ENCODE measurements at places on chromosomes 1 and 21.

GRCh38 chr1:165473081-165473480, 28.2 kb upstream of the RXRG start:
- no peak for DNase-seq

- DNase-seq = no peak
Measured at GRCh38 chr1:160163615-160164014, 12.2 kb downstream of the ATP1A4 start.

- no peak for DNase-seq
Measured at GRCh38 chr1:9294910-9295636, 2.4 kb downstream of the SPSB1 start.

DNA sequence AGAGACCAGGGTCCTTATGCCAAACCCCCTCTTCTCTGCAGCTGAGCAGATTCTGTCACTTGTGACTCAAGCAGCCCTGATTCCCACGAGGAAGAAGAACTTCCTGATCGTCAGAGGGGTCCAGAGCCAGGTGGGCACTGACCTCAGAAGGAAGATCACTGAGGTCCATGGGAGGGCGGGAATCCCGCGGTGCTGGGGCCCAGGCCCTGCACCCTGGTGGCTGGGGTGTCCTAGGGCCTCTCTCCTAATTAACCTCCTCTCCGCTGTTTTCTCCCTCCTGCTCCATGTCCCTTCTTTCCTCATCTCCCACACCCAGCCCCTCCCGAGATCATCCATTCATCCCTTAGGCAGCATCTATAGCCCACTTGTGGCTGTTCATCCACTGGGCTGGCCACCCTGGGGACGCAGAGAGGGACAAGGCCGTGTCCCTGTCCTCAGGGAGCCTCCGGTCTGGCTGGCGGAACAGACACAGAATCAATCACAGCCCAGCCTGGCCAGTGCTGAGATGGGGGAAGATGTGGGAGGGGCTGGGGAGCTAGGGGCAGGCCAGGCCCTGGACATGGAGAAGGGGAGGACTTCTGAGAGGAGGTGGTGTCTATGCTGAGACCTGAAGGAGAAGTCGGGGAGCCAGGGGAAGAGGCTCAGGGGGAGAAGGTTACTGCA, 638.3 kb downstream of the MATN1 start:
- no peak for DNase-seq

GRCh38 chr1:55965981-55966461, 613.3 kb downstream of the PLPP3 start:
- no peak for DNase-seq

DNA sequence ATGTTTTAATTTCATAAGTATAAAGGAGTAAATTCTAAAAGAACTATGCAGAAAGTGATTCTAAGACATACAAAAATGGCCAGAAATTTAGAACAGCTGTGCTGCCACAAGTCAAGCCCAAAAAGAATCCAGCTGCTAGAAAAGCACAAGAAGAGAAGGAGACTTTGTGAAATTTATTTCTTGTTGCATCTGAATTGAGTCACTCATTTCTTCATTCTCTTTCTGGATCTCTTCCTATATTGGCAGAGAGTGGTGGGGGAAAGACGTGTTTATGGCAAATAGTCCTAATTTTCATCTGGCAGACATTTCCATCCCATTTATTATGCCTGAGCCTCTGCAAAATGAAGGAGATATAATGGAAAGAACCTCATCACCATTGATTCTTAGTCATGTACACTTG, 139.6 kb upstream of the CTTNBP2NL start:
- DNase-seq = no peak

GRCh38 chr1:104132382-104132973, 382.8 kb downstream of the AMY1C start:
- DNase-seq = no peak

GRCh38 chr1:34779962-34780361, 1.1 kb upstream of the GJB3 start:
- DNase-seq = no peak

- DNase-seq = peak; percentile 36
Measured at GRCh38 chr1:24928689-24929397, 1.2 kb downstream of the RUNX3 start.

DNA sequence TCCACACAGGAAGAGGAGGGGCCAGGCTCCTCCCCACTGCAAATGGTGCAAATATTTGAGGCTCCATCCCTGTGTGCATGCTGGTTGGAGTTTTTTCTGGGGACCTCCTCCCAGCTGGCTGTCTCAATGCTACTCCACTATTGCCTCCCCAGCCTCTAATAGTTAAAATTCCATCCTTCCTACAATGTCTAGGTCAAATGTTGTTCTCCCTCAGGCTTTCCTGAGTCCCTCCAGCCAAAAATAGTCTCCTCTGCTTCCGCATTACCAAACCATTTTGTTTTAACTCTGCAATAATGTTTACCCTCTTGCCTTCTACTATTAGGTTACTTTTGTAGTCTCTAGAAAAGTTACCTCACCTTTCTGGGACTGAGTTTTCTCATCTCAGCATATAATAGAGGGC, 29.6 kb upstream of the FMO1 start:
- DNase-seq = no peak

DNA sequence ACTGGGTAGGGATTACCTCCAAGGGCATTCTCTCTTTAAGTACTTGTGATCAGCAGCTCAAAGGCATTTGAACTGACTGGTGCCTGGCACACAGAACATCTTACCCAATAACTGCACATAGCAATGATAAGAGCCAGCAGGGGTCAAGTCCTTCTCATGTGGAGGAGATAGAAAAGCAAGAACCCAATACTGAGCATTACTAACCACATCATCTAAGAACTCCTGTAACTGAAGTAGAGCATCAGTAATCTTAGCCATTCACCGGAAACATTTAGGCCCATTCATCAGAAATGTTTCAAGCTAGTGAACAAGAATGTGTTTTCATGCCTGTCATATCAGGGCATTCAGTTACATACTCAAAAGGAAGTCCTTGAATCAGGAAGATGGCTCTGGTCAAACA, 33.6 kb upstream of the THEM4 start:
- DNase-seq = no peak

DNA sequence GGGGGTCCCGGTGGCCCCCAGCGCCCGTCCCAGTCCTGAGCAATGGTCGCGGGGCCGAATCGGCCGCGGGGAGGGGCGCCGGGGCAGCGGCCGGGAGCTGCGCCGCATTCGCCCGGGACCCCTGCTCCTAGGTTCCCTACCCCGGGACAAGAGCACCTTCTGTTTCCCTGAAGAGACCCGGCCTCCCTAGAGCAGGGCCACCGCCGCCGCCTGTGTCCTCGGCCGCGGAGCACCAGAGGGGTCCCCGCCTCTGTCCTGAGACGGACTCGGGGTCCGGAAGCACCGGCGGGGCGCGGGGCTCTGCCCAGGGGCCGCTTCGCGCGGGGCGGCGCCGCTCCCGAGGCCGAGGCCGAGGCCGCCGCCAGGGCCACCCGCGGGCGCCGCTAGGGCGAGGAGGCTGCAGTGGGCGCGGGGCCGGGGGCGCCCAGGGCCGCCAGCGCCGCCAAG, 157.9 kb downstream of the CASZ1 start:
- DNase-seq = no peak

- DNase-seq = no peak
Measured at GRCh38 chr1:34754964-34755637, at the start of gene GJB5. TSS of gene GJB5 (plus strand) at chr1:34755047. CDS start at chr1:34757331, 2,284 bp downstream.

DNA sequence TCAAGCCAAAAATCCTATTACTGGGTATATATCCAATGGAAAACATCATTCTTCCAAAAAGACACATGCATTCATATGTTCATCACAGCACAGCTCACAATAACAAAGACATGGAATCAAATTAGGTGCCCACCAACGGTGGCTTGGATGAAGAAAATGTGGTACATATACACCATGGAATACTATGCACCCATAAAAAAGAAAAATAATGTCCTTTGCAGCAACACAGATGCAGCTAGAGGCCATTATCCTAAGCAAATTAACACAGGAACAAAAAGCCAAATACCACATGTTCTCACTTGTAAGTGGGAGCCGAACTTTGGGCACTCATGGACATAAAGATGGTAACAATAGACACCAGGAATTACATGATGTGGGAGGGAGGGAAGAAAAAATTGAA, 113.6 kb downstream of the MRPL39 start:
- DNase-seq = no peak

GRCh38 chr1:110393691-110394492, 3.1 kb upstream of the SLC16A4 start:
- no peak for DNase-seq

DNA sequence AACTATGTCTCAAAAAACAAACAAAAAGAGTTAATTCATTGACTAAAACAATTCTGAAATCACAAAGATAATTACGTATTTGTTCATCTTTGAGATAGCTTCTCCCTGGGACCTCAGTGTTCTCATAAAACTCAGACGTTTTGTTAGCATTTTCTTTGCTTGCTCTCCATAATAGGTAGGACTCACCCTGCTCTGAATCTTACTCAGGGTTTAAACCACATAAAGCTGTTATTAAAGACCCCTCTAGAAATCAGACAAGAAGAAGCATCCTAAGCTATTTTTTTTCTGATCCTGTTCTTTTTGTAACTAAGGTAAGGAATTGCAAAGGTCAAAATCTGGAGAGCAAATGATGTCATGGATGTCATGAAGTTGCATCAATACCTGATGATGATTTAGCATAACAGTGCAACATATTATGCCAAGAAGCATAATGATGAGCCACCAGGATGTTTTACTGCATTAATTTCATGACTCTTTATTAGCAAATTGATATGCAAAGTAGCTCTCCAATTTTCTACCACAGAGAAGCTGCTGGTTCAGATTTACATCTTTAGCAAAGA, 2.4 kb downstream of the FBXO42 start:
- no peak for DNase-seq

DNA sequence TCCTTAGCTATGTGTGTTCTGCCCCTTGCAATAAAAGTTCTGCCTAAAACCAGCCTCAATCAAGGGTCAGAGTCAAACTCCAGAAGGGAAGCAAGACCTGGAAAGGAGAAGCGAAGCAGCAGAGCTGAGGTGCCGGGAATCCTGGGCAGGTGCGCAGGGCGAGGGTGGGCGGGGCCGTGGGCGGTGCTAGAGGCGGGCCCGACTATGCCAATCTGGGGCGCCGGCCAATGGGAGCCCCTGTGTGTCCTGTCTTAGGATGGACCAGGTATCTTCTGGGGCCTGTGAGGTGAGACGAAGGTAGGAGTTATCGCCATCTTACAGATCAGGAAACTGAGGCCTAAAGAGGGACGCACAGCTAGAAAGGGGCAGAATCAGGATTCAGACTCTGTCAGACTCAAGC, 120.3 kb downstream of the PTPRU start:
- no peak for DNase-seq

- peak; percentile 12 for DNase-seq
Measured at GRCh38 chr1:93614986-93615581, 66.6 kb downstream of the BCAR3 start.

DNA sequence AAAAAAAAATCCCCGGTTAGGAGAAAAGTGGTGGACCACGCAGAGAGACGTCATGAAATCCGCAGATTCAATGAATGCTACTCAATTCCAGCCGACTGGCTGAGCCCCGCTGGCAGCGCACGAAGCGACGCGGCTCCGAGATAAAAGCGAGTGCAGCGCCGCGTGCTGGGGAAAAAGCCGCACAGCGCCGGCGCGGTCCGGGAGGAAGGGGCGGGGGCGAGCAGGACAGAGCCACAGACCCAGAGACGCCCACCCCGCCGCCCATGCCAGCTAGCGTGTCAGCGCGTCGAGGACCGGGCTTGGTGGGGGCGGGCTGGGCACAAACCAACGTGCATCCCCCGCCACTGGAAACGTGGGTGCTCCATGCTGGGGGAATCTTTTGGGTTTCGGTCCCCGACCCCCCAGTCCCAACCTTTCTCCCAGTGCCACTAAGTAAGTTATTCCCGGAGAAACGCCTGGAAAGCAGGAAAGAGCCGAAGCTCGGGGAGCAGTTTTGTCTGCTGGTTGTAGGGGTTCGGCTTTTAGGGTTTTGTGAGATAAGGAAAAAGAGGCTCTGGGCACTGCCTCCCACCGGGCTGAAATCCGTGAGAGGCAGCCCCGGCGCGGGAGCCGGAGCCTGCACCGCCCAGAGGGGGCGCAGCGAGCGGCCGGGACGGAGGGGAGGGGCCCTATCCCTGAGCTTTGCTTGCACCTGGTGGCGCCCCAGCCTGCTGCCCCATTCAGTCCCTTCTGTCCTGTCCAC, at the start of gene KCNJ6:
Gene KCNJ6, minus strand, starts transcription at position 148 of the 742 bp plus-strand sequence. CDS start 75,775 bp downstream, outside the sequence.
- no peak for DNase-seq

DNA sequence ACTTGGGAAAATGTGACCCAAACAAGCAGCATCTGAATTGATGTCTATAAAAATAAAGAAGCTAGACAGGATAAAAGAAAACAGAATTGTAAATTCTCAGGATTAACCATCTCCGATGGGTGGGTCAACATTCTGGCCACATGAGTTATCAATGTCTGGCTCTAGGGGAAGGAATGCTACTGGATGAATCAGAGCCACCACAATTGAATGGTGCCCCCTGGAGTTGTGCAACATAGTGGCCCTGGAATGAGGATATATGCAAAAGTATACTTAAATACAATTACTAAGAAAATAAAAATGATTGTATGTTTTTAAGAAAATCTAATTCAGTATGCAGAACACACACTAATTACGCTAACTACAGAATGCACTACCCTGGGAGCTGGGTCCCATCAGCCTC, 185.6 kb downstream of the TGFBR3 start:
- no peak for DNase-seq

GRCh38 chr21:44994047-44994694, 54.3 kb downstream of the SLX9 start:
- no peak for DNase-seq

DNA sequence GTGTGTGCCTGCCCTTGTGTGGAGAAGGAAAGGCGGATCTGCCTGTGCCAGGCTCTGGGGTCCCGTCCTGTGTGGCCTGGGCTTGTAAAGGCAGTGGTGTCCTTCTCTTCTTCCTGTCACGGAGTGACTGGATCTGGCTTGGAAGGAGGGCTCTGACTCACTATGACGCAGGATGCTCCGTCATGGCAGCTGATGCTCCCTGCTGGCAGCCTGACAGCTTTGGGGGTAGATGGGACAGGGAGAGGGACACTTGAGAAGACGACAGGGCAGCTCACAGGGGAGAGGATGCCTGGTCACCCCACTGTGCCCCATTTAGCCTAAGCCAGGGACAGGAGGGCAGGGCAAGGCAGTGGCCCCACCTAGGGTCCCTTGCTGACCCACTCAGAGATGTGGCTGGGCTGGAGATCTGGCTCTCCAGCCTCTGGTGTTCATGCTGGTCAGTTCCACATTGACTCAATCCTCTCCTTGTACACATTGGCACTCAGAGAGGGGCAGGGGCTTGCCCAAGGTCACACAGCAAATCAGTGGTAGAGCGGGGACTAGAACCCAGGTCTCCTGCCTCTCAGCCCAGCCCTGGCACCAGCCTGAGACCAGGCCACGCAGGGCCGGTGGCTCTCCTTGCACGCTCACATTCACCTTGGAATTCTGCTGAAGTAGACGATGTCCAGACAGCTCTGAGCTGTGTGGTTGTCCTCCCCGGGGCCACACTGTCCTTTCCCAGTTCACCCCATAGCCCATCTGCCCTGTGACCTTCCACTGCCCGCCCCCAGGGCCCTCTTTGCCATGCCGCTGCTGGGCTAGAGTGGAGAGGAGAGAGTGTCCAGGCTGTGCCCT, 2.8 kb upstream of the FAM131C start:
- DNase-seq = no peak

DNA sequence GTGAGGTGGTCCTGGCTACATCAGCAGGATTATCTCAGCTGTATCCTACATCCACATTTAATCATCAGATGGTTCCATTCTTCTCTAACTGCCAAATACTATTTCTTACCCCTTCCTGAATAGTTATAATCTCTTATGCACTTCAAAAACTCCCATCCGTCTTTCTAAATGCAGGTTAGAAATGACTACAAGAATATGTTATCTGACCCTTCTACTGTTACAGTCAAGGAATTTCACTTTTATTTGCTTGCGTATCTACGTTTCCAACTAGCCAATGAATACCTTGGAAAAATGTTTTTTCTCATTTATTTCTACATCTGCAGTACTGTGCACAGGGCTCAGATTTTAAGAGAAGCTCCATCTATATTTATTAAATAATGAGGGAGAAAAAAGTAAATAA, 709.9 kb downstream of the KCNT2 start:
- no peak for DNase-seq

All from stimulated activated CD4-positive, alpha-beta T cell treated with anti-CD3 and anti-CD28 coated beads, Interleukin-15, amount 100 ng/mL, for 1 hour (primary cell).